Kidney glomerular epithelial cell (primary cell): ENCODE measurements at places on chromosomes 7 and 10.

DNA sequence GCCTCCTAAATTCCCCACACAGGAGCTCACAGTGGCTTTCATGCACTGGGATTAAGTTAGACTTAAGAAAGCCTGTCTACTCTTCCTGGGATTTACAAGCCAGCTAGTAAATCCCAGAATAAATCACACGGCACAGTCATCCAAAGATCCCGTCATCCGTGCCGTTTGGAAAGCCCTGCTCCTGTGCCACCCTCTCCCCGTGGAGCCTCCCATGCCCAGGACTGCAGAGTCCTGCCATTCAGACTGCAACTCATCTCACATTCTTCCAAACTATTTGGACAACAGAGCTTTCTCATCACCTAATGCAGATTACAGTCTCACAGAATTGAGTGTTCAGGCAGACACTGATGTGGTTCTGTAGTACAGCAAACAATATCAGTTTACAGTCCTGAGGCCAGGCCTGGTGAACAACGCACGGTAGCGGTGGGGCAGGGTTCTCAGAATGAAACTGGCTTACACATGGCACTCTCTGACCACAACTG is 166.5 kb downstream of the EGFR start:
- DNase-seq, result no peak

- no peak for DNase-seq
Observed at GRCh38 chr7:83882551-83882950, 233.6 kb upstream of the SEMA3E start.

GRCh38 chr7:85452674-85453073 is 265.8 kb upstream of the SEMA3D start:
- DNase-seq, result no peak

- DNase-seq, result peak; percentile 92
Observed at GRCh38 chr7:73557108-73557396, 438 bp downstream of the BCL7B start.

- DNase-seq, result no peak
Observed at GRCh38 chr7:17815318-17815717, 125.0 kb downstream of the SNX13 start.

- DNase-seq, result no peak
Observed at GRCh38 chr10:77318739-77319138, 318.9 kb downstream of the KCNMA1 start.
